Stimulated activated CD4-positive, alpha-beta T cell treated with anti-CD3 and anti-CD28 coated beads, Interleukin-15, amount 100 ng/mL, for 1 hour (primary cell): ENCODE measurements at places on chromosomes 1 and 21.

DNA sequence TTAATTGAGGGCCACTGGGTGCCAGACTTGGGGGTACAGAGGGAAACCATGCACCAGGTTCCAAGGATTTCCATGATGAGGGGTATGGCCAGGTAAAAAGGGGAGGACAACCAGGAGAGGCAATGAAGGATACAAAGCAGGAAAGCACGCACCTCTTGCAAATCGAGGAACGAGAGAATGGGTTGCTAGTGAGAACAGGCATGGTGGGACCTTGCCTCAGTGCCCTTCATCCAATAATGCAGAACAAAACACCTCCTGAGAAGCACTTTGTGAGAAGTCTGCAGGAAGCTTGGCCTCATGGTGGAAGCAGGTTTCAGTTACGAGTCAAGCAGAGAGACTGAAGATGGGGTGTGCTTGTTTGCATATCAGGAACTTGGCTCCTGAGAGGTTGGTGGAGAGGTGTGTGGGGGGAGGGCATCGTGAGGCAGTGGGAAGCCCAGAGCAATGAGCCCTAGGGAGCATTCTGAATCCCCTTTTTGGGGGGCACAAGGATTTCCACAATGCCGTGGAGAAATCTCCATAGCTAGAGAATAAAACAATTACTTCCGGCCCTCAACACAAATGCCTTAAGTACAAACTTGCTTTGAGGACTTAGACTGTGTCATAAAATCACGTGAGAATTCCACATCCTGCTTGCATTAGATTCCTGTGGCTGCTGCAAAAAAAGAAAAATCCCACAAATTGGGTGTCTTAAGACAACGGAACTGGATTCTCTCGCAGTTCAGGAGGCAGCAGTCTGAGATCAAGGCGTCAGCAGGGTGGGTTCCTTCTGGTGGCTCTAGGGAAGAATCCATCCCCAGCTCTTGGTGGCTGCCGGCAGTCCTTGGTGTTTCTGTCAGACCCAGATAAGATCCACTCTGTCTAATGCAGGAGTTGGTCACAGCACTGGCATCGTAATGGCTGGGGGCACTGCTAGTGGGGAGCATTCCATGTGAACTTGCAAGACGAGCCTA lies 54.9 kb upstream of the BACE2 start:
- DNase-seq, result no peak

DNA sequence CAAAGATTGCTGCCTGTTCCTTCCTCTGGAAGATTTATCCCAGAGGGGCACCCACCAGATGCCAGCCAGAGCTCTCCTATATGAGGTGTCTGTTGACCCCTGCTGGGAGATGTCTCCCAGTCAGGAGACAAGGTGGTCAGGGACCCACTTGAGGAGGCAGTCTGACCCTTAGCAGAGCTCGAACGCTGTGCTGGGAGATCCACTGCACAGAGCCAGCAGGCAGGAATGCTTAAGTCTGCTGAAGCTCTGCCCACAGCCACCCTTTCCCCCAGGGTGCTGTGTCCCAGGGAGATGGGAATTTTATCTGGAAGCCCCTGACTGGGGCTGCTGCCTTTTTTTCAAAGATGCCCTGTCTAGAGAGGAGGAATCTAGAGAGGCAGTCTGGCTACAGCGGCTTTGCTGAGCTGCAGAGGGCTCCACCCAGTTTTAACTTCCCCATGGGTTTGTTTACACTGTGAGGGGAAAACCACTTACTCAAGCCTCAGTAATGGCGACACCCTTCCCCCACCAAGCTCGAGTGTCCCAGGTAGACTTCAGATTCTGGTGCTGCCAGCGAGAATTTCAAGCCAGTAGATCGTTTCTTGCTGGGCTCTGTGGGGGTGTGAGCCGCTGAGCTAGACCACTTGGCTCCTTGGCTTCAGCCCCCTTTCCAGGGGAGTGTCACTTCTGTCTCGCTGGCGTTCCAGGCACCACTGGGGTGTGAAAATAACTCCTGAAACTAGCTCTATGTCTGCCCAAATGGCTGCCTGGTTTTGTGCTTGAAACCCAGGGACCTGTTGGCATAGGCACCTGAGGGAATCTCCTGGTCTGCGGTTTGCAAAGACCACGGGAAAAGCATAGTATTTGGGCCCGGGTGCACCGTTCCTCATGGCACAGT lies 51.1 kb upstream of the PDC start:
- DNase-seq, result no peak

- no peak for DNase-seq
Measured at GRCh38 chr1:112698366-112699310, 8.3 kb downstream of the RHOC start.

DNA sequence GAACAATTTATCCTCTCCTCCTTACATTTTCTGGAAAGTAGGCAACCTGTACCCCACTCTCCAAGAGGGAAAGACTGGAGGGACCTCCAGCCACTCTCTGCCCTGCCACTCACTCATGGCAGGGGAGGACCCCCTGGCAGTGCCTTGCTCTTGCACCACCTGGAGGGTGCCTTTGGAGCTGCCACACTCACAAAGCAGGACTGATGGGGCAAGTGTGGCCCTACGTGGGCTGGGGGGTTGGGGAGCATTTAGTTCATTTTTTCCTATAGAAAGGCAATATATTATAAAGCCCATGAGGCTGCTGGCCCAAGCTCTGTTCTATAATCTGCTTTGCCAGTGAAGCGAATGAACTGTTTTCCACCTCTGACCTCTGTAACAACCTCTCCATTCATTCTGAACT lies 50.3 kb downstream of the GPR161 start:
- DNase-seq, result no peak

- DNase-seq, result no peak
Measured at GRCh38 chr1:208010487-208011071, 99.7 kb upstream of the CD34 start.

- DNase-seq, result no peak
Measured at GRCh38 chr1:208654241-208654640, 410.1 kb upstream of the PLXNA2 start.

- DNase-seq, result no peak
Measured at GRCh38 chr1:17122521-17123164, 3.4 kb upstream of the PADI2 start.

DNA sequence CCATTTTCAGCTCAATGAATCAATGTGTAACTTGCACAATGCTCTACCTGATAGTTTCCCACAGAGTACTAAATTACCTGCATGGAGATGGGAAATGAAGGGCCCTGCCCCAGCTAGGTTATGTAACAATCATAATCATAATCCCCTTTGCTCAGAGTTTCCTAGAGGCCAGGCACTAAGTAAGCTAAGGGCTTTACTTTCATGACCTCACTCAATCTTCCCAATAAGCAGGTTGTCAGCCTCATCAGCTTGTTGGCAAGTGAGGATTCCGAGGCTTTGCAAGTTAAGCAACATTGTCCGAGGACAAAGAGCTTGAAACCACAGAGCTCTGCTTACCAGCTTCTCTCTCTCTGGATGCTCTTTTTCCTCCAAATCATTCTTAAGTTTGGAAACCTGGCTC lies 64.1 kb upstream of the NTPCR start:
- no peak for DNase-seq

GRCh38 chr1:78650114-78650660 lies 556 bp downstream of the IFI44 start:
- DNase-seq, result no peak

- no peak for DNase-seq
Measured at GRCh38 chr1:103459346-103459745, 66.2 kb upstream of the RNPC3 start.

DNA sequence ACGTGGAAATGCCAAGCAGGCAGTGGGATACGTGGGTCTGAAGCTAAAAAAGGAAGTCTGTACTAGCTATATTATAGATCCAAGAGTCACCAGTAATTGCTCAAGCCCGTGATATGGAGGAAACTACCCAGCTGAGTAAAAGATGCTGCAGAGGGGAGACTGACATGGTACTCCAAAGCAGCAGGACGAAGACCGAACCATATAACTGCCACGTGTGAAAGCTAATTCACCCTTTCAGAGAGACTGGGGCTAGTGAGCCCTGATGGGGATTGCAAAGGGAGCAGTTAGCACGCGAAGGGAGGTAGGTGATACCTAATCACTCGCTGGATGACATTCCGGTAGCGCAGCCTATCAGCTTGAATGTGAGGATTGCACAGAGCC lies 316 bp downstream of the AP4B1 start:
- no peak for DNase-seq

GRCh38 chr1:75999034-75999433 lies 66.8 kb upstream of the ASB17 start:
- DNase-seq, result no peak

DNA sequence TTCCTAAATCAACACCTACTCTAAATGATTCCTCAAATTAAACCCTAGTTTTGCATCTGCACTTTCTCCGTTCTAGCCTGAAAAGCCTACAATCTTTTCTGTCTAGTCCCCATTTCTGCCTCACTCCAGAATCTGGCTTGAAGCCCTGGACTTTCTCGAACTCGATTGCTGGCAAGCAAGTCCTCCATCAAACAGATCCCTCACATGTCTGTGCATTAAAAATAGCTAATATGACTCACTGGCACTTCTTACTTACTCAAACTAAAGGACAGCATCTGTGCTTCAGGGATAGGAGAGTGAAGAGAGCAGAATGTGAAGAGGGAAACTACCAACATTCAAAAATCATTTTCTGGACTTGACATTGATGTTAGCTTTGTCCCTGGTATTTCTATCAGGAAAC lies 51.8 kb upstream of the CXADR start:
- DNase-seq, result no peak
